ENCODE measurements at places on chromosomes 5 and 9.

DNA sequence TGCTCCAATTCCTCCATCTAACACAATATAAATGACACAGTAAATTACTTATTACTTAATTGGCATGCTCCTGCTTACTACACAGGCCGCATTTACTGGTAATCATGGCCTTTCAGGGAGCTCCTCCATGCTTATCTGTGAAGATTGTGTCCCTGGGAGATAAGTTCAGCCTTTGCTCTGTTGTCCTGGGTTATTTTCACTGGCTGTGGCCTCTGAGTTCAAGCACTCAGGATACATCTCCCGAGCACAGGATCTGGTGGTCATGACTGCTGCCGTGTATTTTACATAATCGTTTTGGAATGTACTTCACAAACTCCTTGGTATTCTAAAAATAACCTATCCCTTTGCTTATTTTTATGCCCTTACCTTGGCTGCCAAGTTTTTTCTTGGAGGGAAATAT is 215.7 kb downstream of the ICE1 start:
- no peak for DNase-seq

GRCh38 chr5:58974083-58974482 is 391.2 kb downstream of the RAB3C start:
- no peak for DNase-seq

GRCh38 chr5:158716668-158717067 is 383.0 kb downstream of the EBF1 start:
- DNase-seq: no peak

DNA sequence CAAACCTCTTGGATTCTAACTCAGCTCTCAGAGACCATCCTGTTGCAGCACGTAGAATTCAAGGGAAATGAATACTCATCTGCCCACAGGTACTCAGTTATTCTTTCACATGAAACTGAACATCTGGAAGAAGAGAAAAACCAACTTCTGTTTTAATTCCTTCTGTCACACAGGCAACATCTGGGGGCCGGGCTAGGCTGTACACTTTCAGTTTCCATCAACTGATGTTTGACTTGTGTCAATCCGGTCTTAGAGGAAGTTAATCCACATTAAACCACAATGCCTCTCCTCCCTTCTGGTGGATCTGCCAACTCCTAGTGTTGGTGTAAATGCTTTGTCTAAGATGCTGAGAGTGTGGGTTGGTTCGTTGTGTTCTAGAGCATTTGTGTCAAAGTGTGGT is 17.6 kb downstream of the DMRT3 start:
- no peak for DNase-seq

DNA sequence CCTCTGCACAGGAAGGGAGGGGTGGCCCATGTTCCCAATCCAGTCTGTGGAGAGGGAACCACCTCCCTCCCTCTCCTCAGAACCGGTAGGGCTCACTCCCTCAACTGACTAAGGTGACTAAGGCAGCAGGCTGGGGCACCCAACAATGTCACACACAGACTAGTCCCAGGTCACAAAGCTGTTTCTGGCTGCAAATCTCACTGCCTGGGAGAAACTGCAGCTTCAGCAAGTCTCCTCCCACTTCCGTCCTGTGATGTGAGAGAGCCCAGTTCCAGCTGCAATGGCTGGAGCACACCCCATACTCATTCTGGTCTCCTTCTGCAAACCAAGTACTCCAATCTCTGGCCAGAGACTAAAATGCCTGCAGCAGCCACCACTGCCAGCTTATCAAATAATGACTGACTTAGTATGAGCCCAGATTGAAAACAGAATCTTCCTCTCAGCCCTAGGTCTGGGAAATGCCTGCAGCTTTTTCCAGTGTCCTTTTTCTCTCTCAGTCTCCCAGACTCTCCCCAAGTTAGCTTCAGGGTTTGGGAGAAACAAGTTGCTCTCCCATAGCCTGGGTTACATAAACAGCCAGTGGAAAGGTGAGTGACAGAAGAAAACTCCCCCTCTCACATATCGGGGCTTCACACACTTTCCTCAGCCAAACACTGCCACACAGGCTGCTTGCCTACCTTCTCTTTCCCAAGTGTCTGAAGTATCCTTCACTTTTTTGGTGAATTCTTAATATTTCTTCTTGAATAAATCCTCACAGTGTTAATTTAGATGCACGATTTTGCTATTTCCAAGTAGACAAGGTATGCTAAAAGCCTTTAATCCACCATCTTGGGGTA is 247.4 kb upstream of the RASA1 start:
- no peak for DNase-seq

- DNase-seq: no peak
These were observed 81.4 kb upstream of the RANBP6 start for GRCh38 chr9:6096821-6097220.

DNA sequence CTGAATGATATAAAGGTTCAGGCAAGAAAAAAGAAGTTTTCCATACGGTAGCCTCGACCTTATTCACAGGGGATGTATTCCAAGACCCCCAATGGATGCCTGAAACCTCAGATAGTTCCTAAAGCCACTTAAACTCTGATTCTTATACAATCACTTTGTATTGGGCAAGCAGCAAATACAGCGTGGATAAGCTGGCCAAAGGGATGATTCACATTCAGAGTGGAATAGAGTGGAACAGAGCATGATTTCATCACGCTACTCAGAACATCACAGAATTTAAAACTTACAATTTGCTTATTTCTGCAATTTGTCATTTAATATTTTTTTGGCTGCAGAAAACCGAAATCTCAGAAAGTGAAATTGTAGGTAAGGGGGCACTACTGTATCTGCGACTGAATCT is 40.5 kb upstream of the CDH18 start:
- no peak for DNase-seq

GRCh38 chr9:113682297-113682771 is 193.8 kb upstream of the ZNF618 start:
- DNase-seq: no peak

- no peak for DNase-seq
These were observed 83.6 kb upstream of the PITX1 start for GRCh38 chr5:135117590-135117989.

DNA sequence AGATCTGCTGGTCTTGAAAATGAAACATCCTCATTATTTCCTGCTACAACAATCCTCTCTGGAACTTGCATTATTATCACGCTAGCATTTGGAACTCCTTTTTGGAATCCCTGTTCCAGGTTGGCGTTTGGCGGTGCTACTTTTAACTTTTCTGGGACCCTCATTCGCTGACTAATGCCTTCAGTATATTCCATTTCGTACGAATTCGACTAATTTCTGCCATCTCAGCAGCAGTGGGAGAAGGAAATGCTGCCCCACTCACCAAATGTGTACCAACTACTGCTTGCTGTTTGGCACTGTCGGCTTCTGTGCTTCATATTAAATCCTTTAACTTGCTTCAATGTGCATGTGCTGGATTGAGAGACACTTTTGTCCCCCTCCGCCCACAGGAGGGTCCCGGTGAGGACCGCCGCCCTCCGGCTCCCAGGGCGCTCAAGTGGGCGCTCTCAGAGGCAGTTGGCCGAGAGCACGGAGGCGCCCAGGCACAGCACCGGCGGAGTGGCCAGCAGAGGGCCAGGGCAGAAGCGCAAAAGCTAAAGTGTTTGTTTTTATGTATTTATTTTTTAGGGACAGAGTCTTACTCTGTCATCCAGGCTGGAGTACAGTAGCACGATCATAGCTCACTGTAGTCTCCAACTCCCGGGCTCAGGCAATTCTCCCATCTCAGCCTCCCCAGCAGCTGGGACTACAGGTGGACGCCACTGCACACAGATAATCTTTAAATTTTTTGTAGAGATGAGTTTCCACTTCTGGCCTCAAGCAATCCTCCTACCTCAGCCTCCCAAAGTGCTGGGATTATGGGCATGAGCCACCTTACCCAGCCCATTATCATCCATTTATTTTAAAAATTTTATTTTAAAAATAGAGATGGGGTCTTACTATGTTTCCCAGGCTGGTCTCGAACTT is 11.9 kb downstream of the PDE6A start:
- DNase-seq: no peak

- DNase-seq: no peak
These were observed 9.3 kb downstream of the JAK2 start for GRCh38 chr9:4994166-4994890.

GRCh38 chr9:696332-697323 is 144.9 kb upstream of the DMRT1 start:
- no peak for DNase-seq

DNA sequence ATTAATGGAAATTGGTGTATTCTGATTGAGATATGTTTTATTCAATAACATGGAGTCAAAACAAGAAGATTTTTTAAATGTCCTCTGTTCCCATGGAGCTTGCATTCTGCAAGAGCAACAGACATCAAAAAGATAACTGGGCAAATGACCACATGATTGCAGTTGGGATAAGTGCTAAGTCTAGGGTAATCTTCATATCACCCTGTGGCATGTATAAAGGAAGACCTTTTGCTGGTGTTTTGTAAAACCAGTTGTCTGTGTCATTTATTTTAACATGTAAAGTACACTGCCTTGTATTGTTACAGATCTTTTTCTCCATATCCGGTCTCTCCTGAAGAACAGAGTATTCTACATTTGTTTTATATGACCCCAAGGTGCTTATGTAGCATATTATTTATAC is 44.0 kb downstream of the PTCD2 start:
- DNase-seq: no peak

DNA sequence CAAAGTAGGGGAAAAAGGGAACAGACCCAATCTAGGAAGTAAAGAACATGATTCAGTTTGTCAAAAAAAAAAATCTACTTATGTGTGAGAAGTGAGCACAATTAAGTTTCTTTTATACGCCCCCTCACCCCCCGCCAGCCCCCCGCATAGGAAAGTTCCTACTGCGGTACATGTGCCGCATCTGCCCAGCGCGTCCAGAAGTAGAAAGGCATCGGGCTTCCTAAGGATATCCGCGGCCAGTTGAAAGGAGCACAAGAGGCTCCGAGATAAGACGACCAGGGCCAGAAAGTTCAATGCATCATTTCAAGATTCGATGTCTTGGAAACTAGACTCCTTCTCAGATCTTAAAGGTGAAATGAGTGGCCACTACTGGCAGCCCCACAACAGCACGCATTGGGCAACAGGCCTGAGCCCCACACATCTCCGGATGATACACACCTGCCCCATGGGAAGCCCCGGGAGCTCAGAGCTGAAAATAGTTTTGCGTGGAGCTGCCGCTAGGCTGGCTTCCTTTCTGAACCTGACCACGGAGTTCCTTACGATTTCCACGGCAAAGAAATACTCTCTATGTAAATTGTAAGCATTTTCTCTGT is 203.9 kb downstream of the RAB3C start:
- no peak for DNase-seq

GRCh38 chr5:175542232-175542965 is 64.0 kb downstream of the SFXN1 start:
- DNase-seq: no peak

DNA sequence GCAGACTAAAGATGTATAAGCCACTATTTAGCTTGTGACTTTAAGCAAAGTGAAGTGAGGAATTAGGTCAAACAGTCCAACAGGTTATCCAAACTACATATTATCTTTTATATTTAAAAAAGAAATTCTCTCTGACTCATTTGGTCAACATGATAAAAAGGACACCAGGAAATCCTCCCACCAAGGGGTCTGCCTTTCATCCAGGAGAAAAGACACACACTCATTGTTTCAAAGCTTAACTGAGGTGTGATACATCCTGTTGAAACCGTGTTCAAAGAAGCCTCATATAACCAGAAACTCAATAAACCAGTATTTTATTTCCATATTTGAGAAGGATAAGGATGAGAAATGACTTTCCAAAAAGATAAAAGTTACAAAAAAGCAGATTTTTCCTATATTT is 417.1 kb downstream of the HCN1 start:
- DNase-seq: no peak

GRCh38 chr9:89740722-89741121 is 135.9 kb downstream of the GADD45G start:
- no peak for DNase-seq

DNA sequence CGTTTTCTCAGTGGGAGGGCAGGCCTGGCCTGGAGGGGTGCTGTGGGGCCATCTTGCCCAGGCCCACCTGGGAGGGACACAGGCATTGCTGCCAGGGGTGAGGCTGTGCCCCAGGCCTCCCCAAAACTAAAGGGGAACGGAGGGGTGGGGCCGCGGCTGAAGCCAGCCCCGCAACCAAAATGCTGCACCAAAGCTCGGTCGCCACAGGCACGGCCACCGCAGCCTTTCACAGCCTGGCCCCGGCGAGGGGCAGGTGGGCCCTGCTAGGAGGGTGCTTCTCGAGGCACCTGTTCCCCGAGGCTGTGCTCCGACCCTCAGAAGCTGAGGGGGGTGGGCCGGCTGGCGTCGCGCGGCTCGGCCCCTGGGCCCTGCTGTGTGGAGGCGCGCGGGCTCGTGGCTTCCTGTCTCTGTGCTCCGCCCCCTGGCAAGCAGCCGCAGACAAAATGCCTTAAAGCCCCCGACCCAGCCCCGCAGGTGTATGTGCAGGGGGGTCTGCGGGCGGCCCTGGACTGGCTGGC is 57.6 kb downstream of the JAK2 start:
- DNase-seq: no peak

DNA sequence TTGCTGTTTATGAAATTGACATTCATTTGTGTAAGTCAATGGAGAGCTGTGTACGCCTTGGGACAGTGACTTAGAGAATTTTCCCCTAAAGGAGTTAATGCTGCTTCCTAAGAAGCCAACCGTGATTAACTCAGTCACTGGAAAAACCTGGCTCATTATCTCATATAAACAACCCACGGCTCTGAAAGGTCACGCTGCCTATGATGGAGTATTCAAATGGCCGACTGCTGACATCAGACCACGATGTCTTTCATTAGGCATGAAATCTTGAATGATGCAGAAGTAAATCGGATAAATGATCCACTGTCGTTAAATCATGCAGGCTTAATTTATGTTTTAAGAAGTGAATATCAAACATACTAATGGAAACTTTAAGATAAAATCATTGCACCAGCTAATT is 603.7 kb downstream of the RAB3C start:
- no peak for DNase-seq

- DNase-seq: no peak
These were observed 2.4 kb downstream of the FGFR4 start for GRCh38 chr5:177089127-177089526.

DNA sequence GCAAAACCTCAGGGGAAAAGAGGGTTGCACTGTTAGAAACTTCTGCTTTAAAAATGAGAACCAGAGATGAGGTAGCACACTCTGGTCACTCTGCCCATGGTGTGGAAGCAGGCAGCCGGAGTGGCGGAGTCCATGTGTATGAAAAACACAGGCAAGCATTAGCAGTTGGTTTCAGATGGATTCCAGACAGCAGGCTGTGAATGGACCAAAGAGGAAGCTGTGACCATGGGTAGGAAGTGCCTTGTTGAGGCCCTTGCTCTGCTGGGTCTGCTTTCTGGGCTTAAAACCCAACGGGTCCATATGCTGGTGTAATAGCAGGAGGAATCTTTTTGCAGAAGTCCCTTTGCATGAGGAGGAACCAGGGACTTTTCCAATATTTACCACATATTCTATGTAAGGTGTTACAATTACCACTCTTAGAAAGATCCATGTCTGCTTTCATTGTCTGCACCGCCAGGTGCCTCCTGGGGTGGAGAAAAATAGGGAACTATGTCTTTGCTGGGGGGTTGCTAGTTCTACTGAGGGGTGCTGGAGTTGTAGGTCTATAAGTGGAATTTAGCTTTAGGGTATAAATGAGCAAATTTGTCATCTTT is 77.0 kb downstream of the ANKRD55 start:
- DNase-seq: no peak
